ENCODE measurements at places on chromosomes 2 and 18. TPM values are rescaled to one million over a fixed set of nuclear protein-coding genes. Genes with fewer than 3 reads are reported as not detected.

DNA sequence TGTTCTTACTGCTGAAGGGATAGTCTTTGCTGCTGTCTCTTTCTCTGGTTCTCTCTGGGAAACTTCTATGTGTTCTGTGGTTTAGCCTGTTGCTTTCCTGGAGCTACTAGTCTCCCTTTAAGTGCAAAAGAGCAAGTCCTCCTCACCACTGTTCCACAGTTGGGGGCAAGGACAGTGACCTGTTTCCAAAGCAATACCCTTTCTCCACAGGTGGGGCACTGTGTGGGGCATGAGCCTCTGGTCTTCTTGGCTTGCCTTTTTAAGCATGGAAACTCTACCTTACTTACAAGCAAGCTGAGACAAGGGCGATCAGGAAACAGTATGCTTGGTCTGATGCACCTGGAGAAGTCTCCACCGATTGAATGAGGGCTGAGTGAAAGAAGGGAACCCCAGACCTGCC lies 156.7 kb downstream of the CPS1 start:
- DNase-seq = no peak
- no peaks in the 10 kb centered on the region for H3K4me1 ChIP-seq
- H3K27me3 ChIP-seq = no peaks in the 10 kb centered on the region
- H3K27ac ChIP-seq = no peak overlapping the region

- DNase-seq = no peak
- no peak overlapping the region for H3K4me3 ChIP-seq
- H3K27ac ChIP-seq = no peak overlapping the region
- no peaks in the 10 kb centered on the region for H3K36me3 ChIP-seq
- H3K27me3 ChIP-seq = no peaks in the 10 kb centered on the region
Observed at GRCh38 chr2:17813010-17813741, 3.1 kb upstream of the MSGN1 start.

DNA sequence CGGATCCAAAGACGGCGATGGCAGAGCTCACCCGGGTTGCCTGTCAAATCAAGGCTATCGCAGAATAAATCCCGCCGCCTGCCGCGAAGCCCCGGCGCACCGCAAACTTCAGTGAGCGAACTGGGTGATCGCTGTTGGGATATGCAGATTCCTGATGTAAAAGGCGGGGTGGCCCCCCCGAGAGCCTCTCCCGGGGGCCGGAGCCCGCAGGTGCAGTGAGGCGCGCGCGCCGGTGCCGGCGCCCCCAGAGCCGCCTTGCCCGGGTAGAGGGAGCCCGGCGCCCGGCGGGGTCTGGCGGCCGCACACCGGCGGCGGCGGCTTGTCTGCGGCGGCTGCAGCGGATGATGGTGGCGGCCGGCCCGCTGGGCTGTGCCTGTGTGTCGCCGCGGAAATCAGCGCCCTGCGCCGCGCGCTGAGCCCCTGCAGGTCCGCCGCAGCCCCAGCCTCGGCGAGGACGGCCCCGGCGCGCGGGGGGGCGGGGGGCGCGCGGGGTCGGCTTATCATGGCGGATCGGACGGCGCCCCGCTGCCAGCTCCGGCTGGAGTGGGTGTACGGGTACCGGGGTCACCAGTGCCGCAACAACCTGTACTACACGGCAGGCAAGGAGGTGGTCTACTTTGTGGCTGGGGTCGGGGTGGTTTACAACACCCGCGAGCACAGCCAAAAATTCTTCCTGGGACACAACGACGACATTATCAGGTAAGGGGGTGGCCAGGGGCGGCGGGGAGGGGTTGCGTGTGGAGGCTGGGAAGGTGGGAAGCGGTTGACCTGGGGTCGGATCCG lies 1.3 kb downstream of the EML6 start:
- peak overlapping the region; percentile 59 for H3K4me3 ChIP-seq
- peaks cover 15% of the 10 kb centered on the region for H3K27me3 ChIP-seq
- H3K27ac ChIP-seq = no peak overlapping the region
- H3K36me3 ChIP-seq = no peaks in the 10 kb centered on the region
- H3K4me1 ChIP-seq = peaks cover 18% of the 10 kb centered on the region
- peak; percentile 42 for DNase-seq

GRCh38 chr2:182330451-182331305 lies 96.2 kb downstream of the PDE1A start:
- no peaks in the 10 kb centered on the region for H3K27me3 ChIP-seq
- no peaks in the 10 kb centered on the region for H3K36me3 ChIP-seq
- DNase-seq = no peak
- H3K27ac ChIP-seq = no peak overlapping the region

DNA sequence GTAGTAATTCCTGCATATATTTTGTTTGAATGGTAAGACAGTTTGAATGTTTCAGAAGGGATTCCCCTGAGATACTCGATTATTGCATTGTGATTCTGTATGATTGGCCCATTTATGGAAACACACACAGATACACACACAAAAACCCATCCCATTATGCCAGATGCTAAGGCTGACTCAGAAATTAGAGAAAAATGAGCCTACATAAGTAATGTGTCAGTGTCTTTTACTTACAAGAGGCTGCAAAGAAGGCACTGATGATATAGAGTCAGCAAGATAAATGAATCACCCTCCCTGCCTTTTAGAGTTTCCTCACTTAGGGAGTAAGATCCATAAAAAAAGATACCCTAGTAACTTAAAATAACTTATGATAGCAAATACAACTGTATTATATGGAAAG lies 1481.1 kb upstream of the ACVR2A start:
- H3K4me3 ChIP-seq = no peak overlapping the region
- H3K27ac ChIP-seq = no peak overlapping the region
- DNase-seq = no peak
- H3K4me1 ChIP-seq = no peaks in the 10 kb centered on the region

- H3K27me3 ChIP-seq = no peaks in the 10 kb centered on the region
- no peak for DNase-seq
- H3K4me3 ChIP-seq = no peak overlapping the region
- H3K27ac ChIP-seq = no peak overlapping the region
Observed at GRCh38 chr2:144553379-144553778, 33.5 kb upstream of the ZEB2 start.

GRCh38 chr2:60213865-60214625 lies 339.4 kb downstream of the BCL11A start:
- no peak for DNase-seq
- no peaks in the 10 kb centered on the region for H3K4me1 ChIP-seq
- no peaks in the 10 kb centered on the region for H3K36me3 ChIP-seq
- no peak overlapping the region for H3K4me3 ChIP-seq
- H3K27me3 ChIP-seq = no peaks in the 10 kb centered on the region
- no peak overlapping the region for H3K27ac ChIP-seq

DNA sequence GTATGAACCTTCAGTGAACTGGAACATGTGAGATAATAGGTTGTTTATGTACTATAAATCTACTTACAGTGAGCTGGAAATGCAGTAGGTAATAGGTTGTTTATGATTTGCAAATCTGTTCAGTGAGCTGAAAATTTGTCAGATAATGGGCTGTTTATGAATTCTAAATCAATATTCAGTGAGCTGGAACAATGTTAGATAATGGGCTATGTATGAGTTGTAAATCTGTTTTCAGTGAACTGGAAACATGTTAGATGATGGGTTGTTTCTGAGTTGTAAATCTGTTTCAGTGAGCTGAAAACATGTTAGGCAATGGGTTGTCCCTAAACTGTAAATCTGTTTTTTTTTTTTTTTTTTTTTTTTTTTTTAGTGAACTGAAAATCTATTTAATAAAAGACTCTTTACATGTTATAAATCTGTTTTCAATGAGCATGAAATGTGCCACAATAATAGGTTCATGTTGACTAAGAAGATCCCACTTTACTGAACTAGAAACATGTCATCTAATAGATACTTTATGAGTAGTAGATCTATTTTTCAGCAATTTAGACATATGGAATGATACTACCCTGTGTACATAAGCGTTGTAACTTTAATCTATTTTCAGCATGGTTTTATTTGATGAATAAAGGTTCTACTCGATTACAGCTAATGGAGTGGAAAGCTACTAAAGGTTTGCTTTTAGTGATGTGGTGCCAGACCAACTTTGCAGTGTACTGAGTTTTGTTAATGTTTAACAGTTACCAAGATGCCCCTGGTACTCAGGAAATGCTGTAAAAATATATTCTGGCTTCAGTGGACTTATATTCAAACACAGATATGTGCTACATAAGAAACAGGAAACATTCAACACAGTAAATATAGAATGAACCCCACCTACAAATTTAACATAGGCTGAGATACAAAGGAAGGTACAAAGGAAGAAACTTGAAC lies 1471.8 kb downstream of the LRP1B start:
- DNase-seq = no peak
- no peaks in the 10 kb centered on the region for H3K4me1 ChIP-seq
- no peaks in the 10 kb centered on the region for H3K27me3 ChIP-seq
- H3K36me3 ChIP-seq = no peaks in the 10 kb centered on the region
- H3K4me3 ChIP-seq = no peak overlapping the region
- H3K27ac ChIP-seq = no peak overlapping the region

- no peaks in the 10 kb centered on the region for H3K27me3 ChIP-seq
- H3K4me1 ChIP-seq = no peaks in the 10 kb centered on the region
- no peak overlapping the region for H3K4me3 ChIP-seq
- no peak overlapping the region for H3K27ac ChIP-seq
- DNase-seq = no peak
Observed at GRCh38 chr2:165535471-165535870, 66.0 kb downstream of the CSRNP3 start.

- H3K4me3 ChIP-seq = no peak overlapping the region
- peak overlapping the region; percentile 18 for H3K27ac ChIP-seq
- H3K36me3 ChIP-seq = no peaks in the 10 kb centered on the region
- H3K27me3 ChIP-seq = no peaks in the 10 kb centered on the region
- DNase-seq = peak; percentile 5
- peaks cover 30% of the 10 kb centered on the region for H3K4me1 ChIP-seq
Observed at GRCh38 chr18:23872701-23873550, 141.6 kb upstream of the TTC39C start.

DNA sequence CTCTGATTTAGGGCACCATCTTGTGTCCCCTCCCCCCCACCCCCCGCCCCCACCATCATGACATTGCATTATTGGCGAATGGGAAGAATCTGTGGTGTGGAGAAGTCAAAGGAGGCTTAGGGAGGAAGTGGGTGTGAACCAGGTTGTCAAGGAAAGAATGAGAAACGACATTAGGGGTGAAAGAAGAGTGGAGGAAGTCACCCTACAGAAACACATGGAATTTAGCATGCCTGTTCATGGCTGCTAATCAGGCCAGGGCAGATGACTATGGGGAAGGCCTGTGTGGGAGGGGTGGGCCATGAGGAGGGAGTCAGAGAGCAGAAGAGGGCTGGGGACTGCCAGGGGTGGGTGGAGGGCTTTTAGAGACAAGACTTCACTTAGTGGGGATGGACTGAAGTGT lies 81.6 kb downstream of the AOX1 start:
- DNase-seq = no peak
- no peaks in the 10 kb centered on the region for H3K4me1 ChIP-seq
- H3K4me3 ChIP-seq = no peak overlapping the region
- no peak overlapping the region for H3K27ac ChIP-seq

DNA sequence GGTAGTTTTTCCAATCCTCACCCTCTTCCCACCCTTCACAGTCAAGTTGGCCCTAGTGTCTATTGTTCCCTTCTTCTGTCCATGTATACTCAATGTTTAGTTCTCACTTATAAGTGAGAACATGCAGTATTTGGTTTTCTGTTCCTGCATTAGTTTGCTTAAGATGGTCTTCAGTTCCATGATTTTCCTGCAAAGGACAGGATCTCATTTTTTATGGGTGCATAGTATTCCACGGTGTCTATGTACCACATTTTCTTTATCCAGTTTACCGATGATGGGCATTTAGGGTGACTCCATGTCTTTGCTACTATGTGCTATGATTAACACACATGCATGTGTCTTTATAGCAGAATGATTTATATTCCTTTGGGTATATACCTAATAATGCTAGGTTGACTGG lies 104.4 kb downstream of the STRN start:
- no peak overlapping the region for H3K4me3 ChIP-seq
- peaks cover 16% of the 10 kb centered on the region for H3K36me3 ChIP-seq
- no peaks in the 10 kb centered on the region for H3K4me1 ChIP-seq
- no peak overlapping the region for H3K27ac ChIP-seq
- H3K27me3 ChIP-seq = no peaks in the 10 kb centered on the region

DNA sequence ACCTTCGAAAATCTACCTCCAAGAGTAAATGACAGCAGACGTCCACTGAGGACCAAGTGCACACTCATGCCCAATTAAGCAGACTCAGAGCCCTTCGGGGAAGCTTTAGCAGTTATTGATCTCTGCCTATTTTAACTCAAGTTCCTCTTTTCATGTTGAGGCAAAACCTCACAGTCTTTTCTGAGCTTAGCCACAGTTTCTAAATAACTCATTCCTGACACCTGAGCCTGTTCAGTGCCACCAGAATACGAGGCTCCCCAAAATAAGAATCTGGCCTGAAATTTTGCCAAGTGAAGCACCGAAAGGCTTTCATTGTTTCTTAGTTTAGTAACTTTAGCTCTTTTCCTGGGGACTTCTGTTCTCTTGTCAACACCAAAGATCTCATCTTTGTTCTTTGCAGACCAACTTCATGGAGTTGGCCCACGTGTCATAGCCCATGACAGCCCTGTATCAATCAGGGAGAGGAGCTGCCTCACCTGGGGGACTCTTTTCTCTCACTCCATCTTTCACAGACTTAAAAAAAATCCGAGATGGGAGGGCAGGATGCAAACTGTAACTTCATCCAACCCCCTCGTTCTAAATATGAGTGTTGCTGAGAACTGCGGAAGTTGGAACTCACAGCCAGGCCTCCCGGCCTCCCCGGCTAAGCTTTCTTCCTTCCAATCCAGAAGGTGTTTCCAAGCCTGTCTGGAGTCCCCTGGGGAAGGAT lies 22.2 kb downstream of the INPP5D start:
- peak overlapping the region; percentile 41 for H3K4me3 ChIP-seq
- DNase-seq = no peak
- no peaks in the 10 kb centered on the region for H3K36me3 ChIP-seq
- H3K27ac ChIP-seq = peak overlapping the region; percentile 67
- H3K4me1 ChIP-seq = peaks cover 97% of the 10 kb centered on the region

DNA sequence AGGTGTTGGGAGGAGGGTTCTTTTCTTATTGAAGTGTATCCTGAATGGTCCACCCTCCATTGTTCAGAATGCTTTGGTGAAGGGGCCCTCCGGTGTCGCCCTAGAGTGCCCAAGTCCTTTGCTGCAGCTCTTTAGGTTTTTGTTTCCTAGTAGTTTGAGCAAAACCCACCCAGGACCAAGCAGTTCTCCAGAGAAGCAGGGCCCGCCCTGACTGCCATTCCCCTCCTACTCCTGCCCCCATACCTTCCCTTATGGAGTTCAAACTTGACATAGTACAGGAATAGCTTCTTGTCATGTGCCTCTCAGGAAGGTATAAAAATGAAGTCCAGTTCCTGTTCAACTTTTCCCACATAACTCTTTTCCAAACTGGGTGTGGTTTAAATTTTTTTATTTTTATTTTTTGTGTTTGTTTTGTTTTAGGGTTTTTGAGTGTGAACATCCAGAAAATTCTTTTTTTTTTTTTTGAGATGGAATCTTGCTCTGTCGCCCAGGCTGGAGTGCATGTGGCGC lies 5.6 kb downstream of the MERTK start:
- H3K36me3 ChIP-seq = no peaks in the 10 kb centered on the region
- no peaks in the 10 kb centered on the region for H3K27me3 ChIP-seq
- H3K27ac ChIP-seq = no peak overlapping the region
- no peak for DNase-seq
- H3K4me1 ChIP-seq = peaks cover 12% of the 10 kb centered on the region

GRCh38 chr18:25253136-25253535 lies 98.8 kb downstream of the ZNF521 start:
- no peak for DNase-seq
- H3K36me3 ChIP-seq = no peaks in the 10 kb centered on the region
- no peak overlapping the region for H3K4me3 ChIP-seq
- H3K4me1 ChIP-seq = no peaks in the 10 kb centered on the region

Gene ALPG
- not detected for total RNA-seq

Gene BMP10
- not detected for total RNA-seq

Gene PPP4R3B
- 111 TPM for total RNA-seq

Gene RGPD3
- 0.44 TPM for total RNA-seq

Gene HOXD1
- total RNA-seq = not detected

Gene DSG2
- total RNA-seq = not detected

Gene CCBE1
- total RNA-seq = not detected

Gene EMILIN2
- 9.5 TPM for total RNA-seq

Gene GPR35
- 6.8 TPM for total RNA-seq
